ENCODE measurements at places on chromosomes 16 and 17. TPM values are rescaled to one million over a fixed set of nuclear protein-coding genes. Genes with fewer than 3 reads are reported as not detected.

The GDPD3 gene
- total RNA-seq: 1.7 TPM

The ST6GALNAC2 gene
- total RNA-seq: 4.5 TPM

The CRISPLD2 gene
- 76.4 TPM for total RNA-seq

The OSGIN1 gene
- 6.5 TPM for total RNA-seq

DNA sequence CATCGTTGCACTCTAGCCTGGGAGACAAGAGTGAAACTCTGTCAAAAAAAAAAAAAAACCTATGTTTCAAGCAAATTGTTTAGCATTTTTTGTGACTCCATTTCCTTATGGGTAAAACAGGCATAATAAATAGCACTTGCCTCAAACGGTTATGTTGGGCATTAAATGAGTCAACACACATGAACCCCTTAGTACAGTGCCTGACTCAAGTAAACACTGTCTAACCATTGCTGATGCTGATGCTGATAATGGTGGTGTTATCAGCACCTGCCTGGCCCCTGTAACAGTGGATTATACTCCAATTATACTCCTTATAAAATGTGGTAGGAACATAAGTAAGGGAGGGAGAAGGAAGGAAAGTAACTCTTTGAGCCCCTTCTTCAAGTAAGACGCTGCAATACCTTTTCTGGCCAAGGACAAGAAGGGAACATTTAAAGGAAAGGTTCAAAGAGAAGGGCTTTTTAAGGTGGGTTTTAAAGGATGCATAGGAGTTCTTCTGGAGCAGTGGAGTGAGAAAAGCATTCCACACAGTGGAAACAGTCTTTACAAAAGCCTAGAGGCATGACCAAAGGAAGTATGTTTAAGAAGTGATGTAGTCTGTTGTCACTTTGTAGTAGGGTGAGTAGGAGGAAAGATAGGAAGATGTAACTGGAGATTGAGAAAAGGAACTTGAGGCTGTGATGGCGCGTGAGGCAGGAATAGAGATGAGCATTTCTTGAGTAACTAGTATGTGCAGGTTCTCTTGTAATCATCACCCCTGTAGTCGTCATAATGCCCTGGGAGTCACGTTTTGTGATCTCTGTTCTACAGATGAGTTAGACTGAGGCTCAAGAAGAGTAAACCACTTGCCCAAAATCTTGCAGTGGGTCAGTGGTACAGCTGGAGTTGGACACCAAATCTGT is 4.3 kb downstream of the SCNN1B start:
- H3K36me3 ChIP-seq: no peaks in the 10 kb centered on the region
- no peaks in the 10 kb centered on the region for H3K4me1 ChIP-seq
- no peak overlapping the region for H3K4me3 ChIP-seq
- H3K27me3 ChIP-seq: peaks cover 11% of the 10 kb centered on the region
- DNase-seq: no peak

GRCh38 chr17:65984299-65984698 is 207.6 kb downstream of the CEP112 start:
- no peak overlapping the region for H3K27ac ChIP-seq
- H3K4me3 ChIP-seq: no peak overlapping the region
- H3K4me1 ChIP-seq: no peaks in the 10 kb centered on the region
- no peak for DNase-seq
- H3K27me3 ChIP-seq: no peaks in the 10 kb centered on the region

- H3K27me3 ChIP-seq: no peaks in the 10 kb centered on the region
- H3K36me3 ChIP-seq: no peaks in the 10 kb centered on the region
- no peak overlapping the region for H3K27ac ChIP-seq
- H3K4me3 ChIP-seq: no peak overlapping the region
- no peak for DNase-seq
Observed at GRCh38 chr17:17200311-17200710, 5.8 kb downstream of the PLD6 start.

GRCh38 chr16:65489531-65490023 is 367.7 kb upstream of the CDH11 start:
- no peaks in the 10 kb centered on the region for H3K27me3 ChIP-seq
- no peak for DNase-seq
- no peaks in the 10 kb centered on the region for H3K4me1 ChIP-seq
- no peak overlapping the region for H3K4me3 ChIP-seq

- H3K4me3 ChIP-seq: no peak overlapping the region
- H3K4me1 ChIP-seq: peaks cover 26% of the 10 kb centered on the region
- DNase-seq: peak; percentile 59
- no peaks in the 10 kb centered on the region for H3K27me3 ChIP-seq
Observed at GRCh38 chr17:48241131-48241591, 133.6 kb downstream of the SNX11 start.

- no peak overlapping the region for H3K4me3 ChIP-seq
- H3K4me1 ChIP-seq: no peaks in the 10 kb centered on the region
- no peaks in the 10 kb centered on the region for H3K27me3 ChIP-seq
Observed at GRCh38 chr16:4345836-4346781, 5.0 kb downstream of the PAM16 start.

DNA sequence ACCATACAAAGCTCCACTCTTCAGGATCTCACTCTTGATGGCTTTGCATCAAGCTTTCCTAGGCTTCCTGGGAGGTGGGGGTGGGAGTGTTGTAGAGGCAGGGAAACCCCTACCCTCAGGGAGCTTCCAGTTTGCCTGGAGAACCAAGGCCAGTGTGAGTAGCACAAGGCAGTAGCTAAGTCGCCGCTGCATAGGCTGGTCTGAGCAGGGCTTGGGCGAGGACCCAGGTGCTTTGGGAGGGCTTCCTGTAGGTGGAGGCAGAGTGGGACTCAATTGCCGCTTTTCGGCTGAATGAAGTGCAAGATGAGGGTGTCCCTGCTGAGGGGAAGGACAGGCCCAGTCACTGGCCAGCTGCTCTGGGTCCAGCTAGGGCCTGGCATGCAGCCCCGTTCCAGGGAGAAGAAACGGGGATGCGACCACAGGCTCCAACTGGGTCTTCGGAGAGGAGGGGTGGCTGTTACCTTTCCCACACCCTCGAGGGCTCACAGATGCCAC is 3.9 kb downstream of the CD79B start:
- no peaks in the 10 kb centered on the region for H3K27me3 ChIP-seq
- H3K27ac ChIP-seq: no peak overlapping the region
- no peak for DNase-seq
- H3K4me3 ChIP-seq: no peak overlapping the region
- H3K4me1 ChIP-seq: peaks cover 20% of the 10 kb centered on the region

GRCh38 chr16:4339909-4340308 is 11.2 kb downstream of the PAM16 start:
- no peak for DNase-seq
- H3K4me3 ChIP-seq: no peak overlapping the region

DNA sequence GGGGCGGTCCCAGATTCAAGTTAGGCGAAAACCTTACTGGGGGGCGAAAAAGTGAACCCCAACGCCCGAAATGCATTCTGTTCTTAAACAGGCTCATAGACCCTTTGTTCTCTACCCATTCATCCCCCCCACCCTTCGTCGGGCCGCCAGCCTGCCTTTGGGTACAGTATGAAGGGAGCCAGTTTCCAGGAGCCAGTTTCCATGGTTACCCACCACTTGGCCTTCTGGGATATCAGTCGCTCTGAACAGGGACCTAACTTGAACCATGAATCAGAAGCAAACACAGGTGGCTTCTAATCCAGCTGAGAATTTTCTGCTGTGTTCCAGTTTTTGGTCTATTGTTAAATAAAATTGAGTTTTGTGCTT is 532 bp downstream of the DHX40 start:
- peaks cover 15% of the 10 kb centered on the region for H3K4me1 ChIP-seq
- no peaks in the 10 kb centered on the region for H3K36me3 ChIP-seq
- no peak for DNase-seq
- peak overlapping the region; percentile 76 for H3K4me3 ChIP-seq
- H3K27ac ChIP-seq: peak overlapping the region; percentile 80
- no peaks in the 10 kb centered on the region for H3K27me3 ChIP-seq

- H3K4me3 ChIP-seq: no peak overlapping the region
- DNase-seq: no peak
- H3K27me3 ChIP-seq: no peaks in the 10 kb centered on the region
Observed at GRCh38 chr17:17028878-17029535, 13.2 kb upstream of the MPRIP start.

- H3K36me3 ChIP-seq: no peaks in the 10 kb centered on the region
- no peak overlapping the region for H3K4me3 ChIP-seq
- peaks cover 30% of the 10 kb centered on the region for H3K4me1 ChIP-seq
- H3K27ac ChIP-seq: no peak overlapping the region
- DNase-seq: no peak
Observed at GRCh38 chr17:30375661-30376060, 3.1 kb upstream of the CPD start.

DNA sequence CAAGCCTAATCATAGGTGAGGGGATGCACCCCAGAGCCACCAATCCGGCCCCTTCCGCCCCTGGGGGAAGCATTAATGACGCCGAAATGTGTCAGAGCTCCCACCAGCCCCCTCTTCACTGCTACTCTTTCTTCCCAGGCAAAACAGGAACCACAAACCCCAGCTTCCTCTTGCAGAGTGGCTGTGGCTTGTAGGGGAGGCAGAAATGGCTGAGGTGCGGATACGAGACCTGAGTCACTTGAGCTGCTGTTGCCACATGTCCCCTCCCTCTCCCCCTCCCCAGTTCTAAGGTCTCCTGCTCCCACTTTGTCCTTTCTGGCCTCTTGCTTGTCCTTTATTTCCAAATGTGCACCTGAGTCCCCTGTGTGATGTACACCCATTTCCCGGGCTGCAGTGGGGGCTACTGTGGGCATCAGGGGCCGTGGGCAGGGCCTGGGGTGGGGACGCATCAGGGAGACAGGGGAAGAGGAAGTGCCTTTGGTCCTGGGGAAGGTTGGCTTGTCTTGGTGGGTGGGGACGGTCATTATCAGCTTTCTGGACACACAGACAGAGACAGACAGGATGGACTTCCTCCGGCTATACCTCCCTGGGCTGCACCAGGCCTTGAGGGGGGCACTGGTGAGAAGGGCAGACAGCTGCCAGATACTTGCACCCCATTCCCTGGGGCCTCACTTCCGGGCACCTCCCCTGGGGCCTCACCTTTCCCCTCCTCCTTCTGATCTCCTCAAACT is at the start of gene APOBR:
Gene APOBR (plus strand): TSS at position 523 of the 731 bp plus-strand sequence. CDS start 39 bp downstream, at position 562.
- no peaks in the 10 kb centered on the region for H3K36me3 ChIP-seq
- peak within 1 kb of the TSS; percentile 16 for H3K27ac ChIP-seq
- H3K4me3 ChIP-seq: peak within 1 kb of the TSS; percentile 24
- no peaks in the 10 kb centered on the region for H3K27me3 ChIP-seq
- DNase-seq: no peak
